ENCODE measurements at places on chromosomes 3 and 15.

DNA sequence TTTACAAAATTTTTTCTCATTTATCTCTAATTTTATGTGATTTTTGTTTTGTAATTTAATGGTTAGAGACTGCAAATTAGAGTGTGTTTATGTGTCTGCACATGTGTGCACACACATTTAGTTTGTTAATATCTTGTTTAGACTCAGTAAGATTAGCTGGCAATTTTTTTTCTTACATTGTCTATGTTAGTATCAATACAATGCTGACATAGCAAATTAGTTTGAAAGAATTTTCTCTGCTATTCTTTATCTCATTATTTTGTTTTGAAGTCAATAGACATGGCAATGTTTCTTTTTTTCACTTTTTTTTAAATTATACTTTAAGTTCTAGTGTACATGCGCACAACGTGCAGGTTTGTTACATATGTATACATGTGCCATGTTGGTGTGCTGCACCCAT lies 1155.0 kb downstream of the ZPLD1 start:
- DNase-seq, result no peak

GRCh38 chr15:66701422-66702034 lies 508 bp upstream of the SMAD6 start:
- DNase-seq, result no peak

- DNase-seq, result no peak
Measured at GRCh38 chr3:72901840-72902239, 14.0 kb downstream of the GXYLT2 start.

- DNase-seq, result no peak
Measured at GRCh38 chr3:188400494-188401243, 246.7 kb downstream of the LPP start.

- DNase-seq, result no peak
Measured at GRCh38 chr3:189108067-189108466, 63.7 kb upstream of the TPRG1 start.

DNA sequence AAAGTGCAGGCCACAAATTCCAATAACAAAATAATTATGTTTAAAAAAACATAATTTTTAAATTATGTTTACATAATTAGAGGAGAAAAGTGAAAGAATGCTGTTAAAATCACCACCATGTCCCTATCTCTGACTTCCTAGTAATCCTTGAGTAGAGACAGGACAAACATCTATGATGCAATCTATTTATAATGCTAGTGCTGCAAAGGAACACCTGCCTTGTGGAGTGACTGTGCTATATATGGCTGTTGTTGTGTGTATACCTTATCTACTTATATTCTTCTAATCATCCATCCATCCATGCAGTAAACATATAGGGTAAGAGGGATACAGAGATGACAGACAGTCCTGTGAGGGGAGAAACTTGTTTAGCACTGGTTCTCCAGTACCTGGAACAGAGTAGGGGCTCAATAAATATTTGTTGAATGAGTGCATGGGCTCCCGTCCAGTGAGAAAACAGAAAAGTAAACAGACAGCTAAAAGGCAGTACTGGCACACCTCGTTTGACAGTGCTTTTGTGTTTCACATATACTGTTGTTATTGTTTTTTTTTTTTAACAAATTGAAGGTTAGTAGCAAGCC lies 229.3 kb upstream of the UBE2E1 start:
- DNase-seq, result no peak

DNA sequence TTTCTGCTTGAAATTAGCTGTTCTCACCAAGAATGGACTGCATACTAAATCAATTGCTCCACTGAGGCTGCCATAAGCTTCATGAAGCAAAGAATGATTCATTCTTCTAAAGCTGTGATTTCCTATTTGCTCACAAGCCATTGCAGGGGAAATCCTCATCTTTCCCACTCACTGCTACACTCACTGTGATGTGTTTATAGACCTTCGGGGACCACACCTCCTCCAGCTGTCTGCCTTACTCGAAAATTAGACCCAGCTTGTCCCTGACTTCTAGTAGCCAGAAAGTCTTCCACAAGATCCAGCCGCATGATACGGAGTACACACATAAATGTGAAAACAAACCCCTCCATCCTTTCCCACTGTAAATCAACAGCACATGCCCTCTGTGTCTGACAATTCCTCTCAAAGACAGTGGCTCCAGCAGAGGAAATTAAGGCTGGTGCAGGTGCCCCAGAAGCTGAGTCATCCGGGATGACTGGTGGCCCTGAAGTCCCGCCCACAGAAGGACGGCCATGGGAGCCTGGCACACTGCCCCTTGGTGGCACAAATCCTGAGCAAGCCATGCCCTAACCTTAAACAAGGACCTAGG lies 172.0 kb downstream of the STT3B start:
- no peak for DNase-seq

Measured in stimulated activated CD4-positive, alpha-beta T cell treated with anti-CD3 and anti-CD28 coated beads, Interleukin-12 subunit alpha, Interleukin-12 subunit beta, amount 100 ng/mL, for 4 hours (primary cell).